ENCODE measurements at places on chromosomes 3 and 15. TPM values are rescaled to one million over a fixed set of nuclear protein-coding genes. Genes with fewer than 3 reads are reported as not detected.

Gene NDN
- 3.5 TPM for total RNA-seq

Gene CD200
- 1.7 TPM for total RNA-seq

Gene LRRC15
- total RNA-seq = not detected

Gene PIGZ
- 1.4 TPM for total RNA-seq

Gene NR2E3
- not detected for total RNA-seq

Gene ALG1L2
- total RNA-seq = 2.7 TPM

Gene PRSS50
- not detected for total RNA-seq

Gene RHCG
- not detected for total RNA-seq

Gene SMCO1
- not detected for total RNA-seq

Gene PDCD7
- 39.4 TPM for total RNA-seq

Gene P2RY14
- 1.2 TPM for total RNA-seq

Gene CDC25A
- 14.7 TPM for total RNA-seq

Gene SPATA12
- total RNA-seq = not detected

Gene NLGN1
- total RNA-seq = not detected

Gene MAP3K13
- total RNA-seq = 11.4 TPM

Gene RTP4
- total RNA-seq = 17.1 TPM

Gene EAF1
- 27.9 TPM for total RNA-seq

Gene GATM
- total RNA-seq = 2.9 TPM

Gene GCSAM
- total RNA-seq = 11.8 TPM

Gene DZIP1L
- total RNA-seq = not detected

Gene GOLGA8B
- 410 TPM for total RNA-seq
